ENCODE measurements at places on chromosomes 5 and 9. TPM values are rescaled to one million over a fixed set of nuclear protein-coding genes. Genes with fewer than 3 reads are reported as not detected.
A peak's percentile ranks its signal among the peaks of the same experiment; 100 is the strongest.

The PTGDS gene
- total RNA-seq = not detected

The SKP2 gene
- 72.5 TPM for total RNA-seq

DNA sequence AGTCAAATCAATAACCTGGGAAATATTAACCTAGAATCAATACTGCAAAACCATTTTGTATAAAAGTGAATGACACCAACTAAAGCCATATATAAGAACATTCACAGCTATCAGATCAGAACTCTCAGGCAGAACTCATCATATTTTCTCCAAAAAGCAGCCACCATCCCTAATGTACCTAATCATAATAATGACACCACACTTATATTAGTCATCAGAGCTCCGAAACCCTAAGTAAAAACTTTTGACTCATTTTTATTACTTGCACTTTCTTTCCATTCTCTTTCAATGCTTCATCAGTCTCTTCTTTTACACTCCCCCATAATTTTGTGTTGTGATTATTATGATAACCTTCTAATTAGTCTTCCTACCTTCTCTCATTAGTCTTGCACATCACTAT lies 45.3 kb downstream of the INSL6 start:
- DNase-seq = peak; percentile 4

GRCh38 chr5:10460252-10460906 lies 18.7 kb downstream of the ROPN1L start:
- DNase-seq = no peak

- DNase-seq = no peak
These were observed 12.5 kb downstream of the TERT start for GRCh38 chr5:1282131-1282992.

- no peak for DNase-seq
These were observed 141.0 kb upstream of the NUDT12 start for GRCh38 chr5:103703617-103704016.

- no peak for DNase-seq
These were observed 22.0 kb downstream of the ADAMTS2 start for GRCh38 chr5:179323026-179323870.

DNA sequence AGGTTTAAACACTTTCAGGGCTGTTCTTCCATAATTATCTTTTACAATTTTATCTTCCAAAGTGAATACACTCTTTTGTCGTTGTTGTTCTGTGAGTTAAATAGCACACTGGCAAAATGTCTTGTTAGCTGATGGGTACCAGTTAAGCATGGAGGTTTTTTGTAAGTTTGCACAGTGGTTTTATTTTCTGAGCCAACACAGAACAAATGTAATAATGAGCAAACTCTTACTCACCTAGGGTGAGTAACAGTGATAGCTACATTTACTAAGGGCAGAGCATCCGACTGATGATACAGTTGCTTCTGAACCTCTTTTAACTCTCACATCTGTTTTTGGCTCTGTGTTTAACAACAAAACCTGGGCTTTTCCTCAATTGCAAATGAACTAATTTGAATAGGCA lies 103.2 kb downstream of the CTNND2 start:
- DNase-seq = no peak

DNA sequence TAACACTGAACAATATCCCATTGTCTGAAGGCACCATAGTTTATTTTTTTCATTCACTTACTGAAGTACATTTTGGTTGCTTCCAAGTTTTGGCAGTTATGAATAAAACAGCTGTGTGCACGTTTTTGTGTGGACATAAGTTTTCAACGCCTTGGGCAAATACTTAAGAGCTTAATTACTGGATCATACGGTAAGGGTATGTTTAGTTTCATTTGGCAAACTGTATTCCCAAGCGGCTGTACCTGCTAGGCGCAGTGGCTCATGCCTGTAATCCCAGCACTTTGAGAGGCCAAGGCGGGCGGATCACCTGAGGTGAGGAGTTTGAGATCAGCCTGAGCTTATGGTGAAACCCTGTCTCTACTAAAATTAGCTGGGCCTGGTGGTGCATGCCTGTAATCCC lies 63.7 kb upstream of the FAM120A start:
- no peak for DNase-seq

GRCh38 chr9:84703793-84704192 lies 34.3 kb downstream of the NTRK2 start:
- no peak for DNase-seq

- peak; percentile 9 for DNase-seq
These were observed 757.2 kb downstream of the TLE1 start for GRCh38 chr9:80932181-80932580.

Measured in IMR-90 (cell line).